ENCODE measurements at places on chromosomes 11 and 22. TPM values are rescaled to one million over a fixed set of nuclear protein-coding genes. Genes with fewer than 3 reads are reported as not detected.

DNA sequence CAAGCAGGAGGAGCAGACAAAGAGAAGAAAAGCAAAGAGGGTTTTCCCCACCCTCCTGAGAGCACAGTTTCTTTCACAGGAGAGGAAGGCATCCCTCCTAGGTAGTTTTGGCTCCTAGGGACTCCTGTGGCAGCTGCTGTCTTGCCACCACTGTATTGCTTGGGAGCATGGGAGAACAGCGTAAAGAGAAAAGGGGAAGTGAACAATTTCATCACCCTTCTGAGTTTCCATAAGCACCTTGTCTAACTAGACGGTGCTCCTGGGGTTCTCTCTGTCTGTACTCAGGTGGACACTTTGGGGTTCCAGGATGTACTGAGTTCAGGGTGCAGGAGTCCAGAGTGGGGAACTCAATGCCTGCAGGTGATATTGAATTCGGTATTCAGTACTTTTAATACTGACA lies 1430.5 kb downstream of the TBC1D22A start:
- DNase-seq: no peak

GRCh38 chr11:73671701-73672100 lies 25.3 kb downstream of the PLEKHB1 start:
- no peak for DNase-seq

GRCh38 chr11:116697011-116697410 lies 75.8 kb downstream of the BUD13 start:
- DNase-seq: peak; percentile 17

GRCh38 chr11:132911186-132911585 lies 621.1 kb downstream of the OPCML start:
- DNase-seq: no peak

GRCh38 chr22:23243006-23243573 lies 62.8 kb downstream of the BCR start:
- DNase-seq: no peak

GRCh38 chr11:11349106-11349825 lies 3.8 kb downstream of the CSNK2A3 start:
- no peak for DNase-seq

GRCh38 chr11:15258433-15259165 lies 143.9 kb downstream of the INSC start:
- no peak for DNase-seq

DNA sequence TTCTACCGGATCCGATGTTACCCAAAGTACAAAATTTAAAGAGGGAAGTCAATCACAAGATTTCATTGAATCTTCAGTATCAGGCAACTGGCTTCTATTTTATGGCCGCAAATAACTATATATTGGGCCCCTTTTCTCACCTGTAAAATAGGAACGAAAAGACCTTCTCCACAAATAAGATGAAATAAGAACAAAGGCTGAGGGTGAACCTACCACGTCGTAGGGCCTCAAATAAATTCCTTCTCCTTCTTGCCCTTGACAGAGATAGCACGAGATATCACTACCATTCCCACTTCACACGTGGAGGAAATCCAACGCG lies 794 bp upstream of the EMSY start:
- DNase-seq: no peak

- DNase-seq: no peak
These were observed 3.7 kb downstream of the LYVE1 start for GRCh38 chr11:10564696-10565318.

GRCh38 chr22:18110194-18110953 lies at the start of gene TUBA8:
Gene TUBA8, plus strand, starts transcription at chr22:18110809. Its CDS starts 57 bp downstream, at chr22:18110866.
- DNase-seq: peak; percentile 40

DNA sequence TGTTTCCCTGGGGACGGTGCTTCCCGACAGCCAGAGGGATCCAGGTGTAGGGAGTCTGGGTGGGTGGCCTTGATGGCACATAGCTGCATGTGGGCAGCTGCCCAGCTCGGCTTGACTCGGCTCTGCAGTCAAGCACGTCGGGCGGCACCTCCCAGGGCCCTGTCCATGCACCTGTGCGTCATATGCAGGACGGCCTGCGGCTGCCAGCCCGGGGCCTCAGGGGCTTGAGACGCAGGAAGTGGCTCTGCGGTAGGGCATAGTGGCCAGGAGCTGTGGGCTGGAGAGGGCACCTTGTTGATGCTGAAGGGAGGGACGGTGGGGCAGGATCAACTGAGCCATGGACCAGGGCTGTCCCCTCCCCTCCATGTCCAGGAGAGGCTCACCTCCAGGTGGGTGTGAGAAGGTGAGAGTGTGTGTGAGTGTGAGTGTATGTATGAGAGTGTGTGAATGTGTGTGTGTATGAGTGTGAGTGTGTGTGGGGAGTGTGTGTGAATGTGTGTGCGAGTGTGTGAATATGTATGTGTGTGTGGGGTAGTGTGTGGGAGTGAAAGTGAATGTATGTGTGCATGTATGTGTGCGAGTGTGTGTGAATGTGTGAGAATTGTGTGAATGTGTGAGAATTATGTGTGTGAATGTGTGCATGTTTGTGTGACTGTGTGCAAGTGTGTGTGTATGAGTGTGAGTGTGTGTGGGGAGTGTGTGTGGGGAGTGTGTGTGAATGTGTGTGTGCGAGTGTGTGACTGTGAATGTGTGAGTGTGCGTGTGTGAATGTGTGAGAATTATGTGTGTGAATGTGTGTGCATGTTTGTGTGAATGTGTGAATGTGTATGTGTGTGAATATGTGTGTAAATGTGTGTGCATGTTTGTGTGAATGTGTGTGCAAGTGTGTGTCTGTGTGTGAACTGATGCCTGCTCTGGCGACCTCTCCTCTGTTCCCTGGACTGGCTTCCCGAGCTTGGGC lies 5.7 kb upstream of the SUN2 start:
- DNase-seq: no peak

DNA sequence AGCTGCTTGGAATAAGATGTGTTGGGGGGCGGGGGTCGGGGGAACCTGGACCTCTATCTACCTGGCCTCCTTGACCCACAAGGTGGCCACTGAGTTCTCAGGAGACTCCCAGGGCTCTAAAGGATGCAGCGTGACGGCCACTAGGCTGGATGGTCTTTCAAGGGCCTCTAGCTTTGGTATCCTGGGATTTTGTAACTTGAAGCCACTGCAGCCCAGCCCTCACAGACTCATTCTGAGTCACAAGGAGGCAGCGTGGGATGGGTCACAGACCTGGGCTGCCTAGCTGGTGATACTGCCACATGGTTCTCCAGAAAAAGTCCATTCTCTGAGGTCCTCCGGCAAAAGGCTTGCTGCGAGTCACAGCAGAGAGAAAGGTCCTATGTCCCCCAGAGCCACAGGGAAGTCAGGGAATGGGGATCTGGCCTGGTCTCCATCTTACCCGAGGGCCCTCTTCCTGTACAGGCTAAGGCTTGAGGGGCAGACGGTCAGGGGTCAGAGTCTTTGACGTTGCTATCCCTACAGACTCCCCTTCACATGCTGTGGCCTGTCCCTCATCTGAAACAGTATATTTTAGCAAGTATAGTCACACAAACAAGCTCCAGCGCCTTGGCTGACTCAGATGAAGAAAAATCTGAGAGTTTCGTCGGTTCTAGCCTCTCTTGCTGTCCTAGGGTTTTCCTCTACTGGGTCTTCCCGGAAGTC lies 52.4 kb downstream of the KCNC1 start:
- peak; percentile 24 for DNase-seq

DNA sequence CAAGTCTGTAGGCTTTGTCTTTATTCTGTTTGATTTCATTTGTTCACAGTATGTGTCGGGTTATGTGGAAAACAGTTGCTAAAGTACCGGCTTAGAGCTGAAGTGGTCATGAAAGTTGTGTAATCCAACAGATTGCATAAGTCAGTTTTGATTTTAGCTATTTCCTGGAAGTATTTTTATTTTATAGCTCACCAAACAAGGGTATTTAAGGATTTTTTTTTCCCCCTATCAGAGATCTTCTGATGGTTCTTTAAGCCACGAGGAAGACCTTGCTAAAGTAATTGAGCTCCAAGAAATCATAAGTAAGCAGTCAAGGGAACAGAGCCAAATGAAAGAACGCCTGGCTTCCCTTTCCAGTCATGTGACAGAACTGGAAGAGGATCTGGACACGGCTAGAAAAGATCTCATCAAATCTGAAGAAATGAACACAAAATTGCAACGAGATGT lies 55.9 kb downstream of the PPFIA1 start:
- DNase-seq: no peak

DNA sequence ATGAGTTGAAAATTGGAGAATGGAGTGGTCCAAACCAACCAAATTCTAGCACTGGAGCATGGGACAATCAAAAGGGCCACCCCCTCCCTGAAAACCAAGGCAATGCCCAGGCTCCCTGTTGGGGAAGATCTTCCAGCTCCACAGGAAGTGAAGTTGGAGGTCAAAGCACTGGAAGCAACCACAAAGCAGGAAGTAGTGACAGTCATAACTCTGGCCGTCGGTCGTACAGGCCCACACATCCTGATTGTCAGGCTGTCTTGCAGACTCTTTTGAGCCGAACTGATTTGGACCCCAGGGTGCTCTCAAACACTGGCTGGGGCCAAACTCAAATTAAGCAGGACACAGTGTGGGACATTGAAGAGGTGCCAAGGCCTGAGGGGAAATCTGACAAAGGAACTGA lies 80.5 kb upstream of the ADSL start:
- no peak for DNase-seq

DNA sequence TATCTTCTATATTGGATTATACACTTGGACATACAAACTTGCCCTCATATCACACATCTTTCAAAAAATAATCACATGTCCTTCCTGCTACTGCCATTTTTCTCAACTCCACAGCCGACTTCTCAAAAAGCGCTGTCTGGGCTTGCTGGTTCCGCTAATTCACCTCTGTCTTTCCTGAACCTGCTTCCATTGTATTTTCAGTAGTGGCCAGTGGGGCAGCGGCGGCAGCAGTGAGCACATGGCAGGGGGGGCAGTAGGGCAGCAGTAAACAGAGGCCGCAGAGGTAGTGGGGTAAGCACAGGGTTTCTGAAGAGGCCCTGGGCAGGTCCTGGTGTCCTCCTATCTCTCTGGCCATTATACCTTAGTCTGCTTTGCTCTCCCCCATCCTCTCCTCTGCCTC lies 126.3 kb downstream of the RRAS2 start:
- DNase-seq: no peak

DNA sequence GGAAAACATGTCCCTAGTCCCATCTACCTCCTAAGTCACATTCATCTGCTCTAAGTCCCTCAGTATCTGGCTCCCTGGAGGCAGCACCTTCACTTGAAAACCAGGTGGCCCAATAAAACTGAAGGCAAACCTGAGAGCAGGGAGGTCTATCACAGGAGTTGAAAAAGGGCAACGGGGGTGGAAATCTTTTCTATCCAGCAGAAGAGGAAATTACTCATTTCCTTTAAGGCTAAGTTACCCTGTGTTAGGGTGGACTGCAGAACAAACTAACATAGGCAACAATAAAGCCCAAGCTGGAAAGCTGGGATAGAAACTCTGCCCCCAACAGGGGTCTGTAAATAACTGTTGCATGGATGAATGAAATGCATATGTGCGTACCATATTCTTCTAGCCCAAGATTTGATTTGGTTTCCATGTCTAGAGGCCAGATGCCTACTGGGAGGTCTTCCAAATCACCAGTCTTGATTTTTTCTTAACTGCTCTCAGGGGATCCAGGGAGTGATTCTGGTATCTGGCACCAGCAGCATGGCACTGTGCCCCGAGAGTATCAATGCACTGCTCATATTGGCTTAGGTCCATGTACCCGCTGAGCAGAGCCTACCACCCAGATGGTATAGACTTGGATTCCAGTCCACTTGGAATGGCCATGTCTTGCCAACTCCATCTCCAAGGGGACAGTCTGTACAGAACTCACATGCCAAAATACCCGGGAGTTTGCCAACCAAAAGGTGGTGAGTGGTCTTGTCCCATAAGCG lies 350.0 kb upstream of the NCAM1 start:
- DNase-seq: no peak

DNA sequence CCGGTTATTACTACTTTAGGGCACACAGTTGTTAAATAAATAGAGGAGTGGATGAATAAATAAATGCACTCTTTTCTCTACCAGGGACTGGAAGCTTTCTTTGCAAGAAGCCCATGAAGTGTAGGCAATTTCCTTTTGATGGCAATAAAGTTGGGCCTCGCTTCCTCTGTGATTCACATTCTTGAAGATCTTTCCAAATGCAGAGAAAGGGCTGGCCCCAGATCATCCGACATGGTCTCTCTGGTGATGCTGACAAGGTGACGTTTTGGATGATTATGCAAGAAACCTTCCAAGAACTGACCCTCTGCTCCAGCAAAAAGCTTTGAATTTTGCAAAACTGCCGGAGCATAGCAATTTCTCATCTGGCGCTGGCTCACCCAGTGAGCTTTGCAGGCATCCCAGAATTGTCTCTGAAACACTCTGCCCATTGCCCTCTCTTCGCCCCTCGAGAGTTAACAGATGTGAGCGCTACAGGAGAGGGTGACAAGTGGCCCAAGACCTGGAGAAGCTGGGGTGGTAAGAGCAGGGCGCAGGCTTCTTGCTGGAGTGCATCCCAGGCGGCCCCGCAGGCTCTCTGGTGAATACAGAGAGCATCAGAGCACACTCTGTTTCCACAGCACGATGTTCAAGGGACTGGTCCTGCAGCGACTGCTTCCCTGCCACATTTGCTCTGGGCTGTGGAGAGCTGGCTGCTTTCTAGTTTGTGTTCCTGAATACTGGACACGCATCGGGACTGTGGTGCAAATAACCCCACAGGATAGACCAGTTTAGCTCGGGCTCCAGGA lies 11.5 kb upstream of the IFT27 start:
- DNase-seq: no peak

Gene CCDC116
- total RNA-seq: 0.15 TPM

Gene CARD18
- total RNA-seq: not detected

Gene GUCY1A2
- total RNA-seq: 4.9 TPM

Gene SMTN
- total RNA-seq: 54.1 TPM

Gene GRAMD1B
- total RNA-seq: 2.0 TPM

Gene MMP8
- total RNA-seq: 0.33 TPM

Gene OR4C12
- total RNA-seq: not detected

Gene LINC01488
- not detected for total RNA-seq

Gene RCOR2
- 0.29 TPM for total RNA-seq

Gene CECR2
- 0.32 TPM for total RNA-seq

Gene GLYAT
- not detected for total RNA-seq

Gene FOLR3
- total RNA-seq: not detected

Gene MYOD1
- not detected for total RNA-seq
